Left lobe of liver (tissue), 2 donors: ENCODE measurements at places on chromosomes 7 and 10.

- DNase-seq = no peak
These were observed 80.1 kb upstream of the RPA3 start for GRCh38 chr7:7798510-7798909.

DNA sequence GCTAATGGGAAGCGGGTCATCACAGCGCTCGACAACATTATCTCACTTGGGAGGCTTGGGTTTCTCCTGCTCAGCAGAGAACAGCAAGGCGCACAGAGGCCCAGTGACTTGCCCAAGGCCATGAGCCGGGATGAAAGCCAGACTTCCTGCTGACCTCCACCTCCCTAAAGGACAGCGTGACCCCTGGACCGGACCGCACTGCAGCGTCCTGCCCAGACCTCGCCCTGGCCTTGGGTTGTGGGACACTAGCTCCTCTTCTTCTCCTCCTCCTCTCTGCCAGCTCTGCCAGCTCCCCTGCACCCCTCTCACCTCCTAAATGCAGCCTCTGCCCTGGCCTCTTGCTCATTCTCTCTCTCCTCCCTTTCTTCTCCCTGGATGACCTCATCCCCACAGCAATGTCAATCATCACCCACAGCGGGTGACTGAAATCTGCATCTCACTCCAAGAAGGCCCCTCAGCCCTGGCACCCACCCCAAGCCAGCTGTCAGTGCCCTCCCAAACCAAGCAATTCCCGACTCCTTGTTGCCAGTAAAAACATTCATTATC, 19.4 kb downstream of the SPOCK2 start:
- DNase-seq = peak; percentile 78

- DNase-seq = peak; percentile 84
These were observed at the start of gene SLC4A2 for GRCh38 chr7:151059367-151060112. SLC4A2 (plus strand) TSS chr7:151059589; CDS start chr7:151061988, 2,399 bp downstream.

- DNase-seq = no peak
These were observed 189.8 kb upstream of the PRKCQ start for GRCh38 chr10:6769704-6770417.

- DNase-seq = no peak
These were observed 135.6 kb downstream of the TMEM178B start for GRCh38 chr7:141209454-141209853.

DNA sequence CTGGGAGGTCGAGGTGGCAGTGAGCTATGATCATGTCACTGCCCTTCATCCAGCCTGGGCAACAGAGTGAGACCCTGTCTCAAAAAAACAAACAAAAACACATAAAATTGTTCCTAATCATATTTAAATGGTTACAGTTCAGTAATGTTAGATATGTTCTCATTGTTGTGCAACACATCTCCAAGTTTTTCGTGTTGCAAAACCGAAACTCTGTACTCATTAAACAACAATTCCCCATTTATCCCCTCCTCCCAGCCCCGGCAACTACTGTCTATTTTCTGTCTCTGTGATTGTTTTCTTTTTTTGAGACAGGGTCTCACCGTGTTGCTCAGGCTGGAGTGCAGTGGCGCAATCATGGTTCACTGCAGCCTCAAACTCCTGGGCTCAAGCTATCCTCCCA, 16.1 kb upstream of the PRXL2A start:
- DNase-seq = no peak

DNA sequence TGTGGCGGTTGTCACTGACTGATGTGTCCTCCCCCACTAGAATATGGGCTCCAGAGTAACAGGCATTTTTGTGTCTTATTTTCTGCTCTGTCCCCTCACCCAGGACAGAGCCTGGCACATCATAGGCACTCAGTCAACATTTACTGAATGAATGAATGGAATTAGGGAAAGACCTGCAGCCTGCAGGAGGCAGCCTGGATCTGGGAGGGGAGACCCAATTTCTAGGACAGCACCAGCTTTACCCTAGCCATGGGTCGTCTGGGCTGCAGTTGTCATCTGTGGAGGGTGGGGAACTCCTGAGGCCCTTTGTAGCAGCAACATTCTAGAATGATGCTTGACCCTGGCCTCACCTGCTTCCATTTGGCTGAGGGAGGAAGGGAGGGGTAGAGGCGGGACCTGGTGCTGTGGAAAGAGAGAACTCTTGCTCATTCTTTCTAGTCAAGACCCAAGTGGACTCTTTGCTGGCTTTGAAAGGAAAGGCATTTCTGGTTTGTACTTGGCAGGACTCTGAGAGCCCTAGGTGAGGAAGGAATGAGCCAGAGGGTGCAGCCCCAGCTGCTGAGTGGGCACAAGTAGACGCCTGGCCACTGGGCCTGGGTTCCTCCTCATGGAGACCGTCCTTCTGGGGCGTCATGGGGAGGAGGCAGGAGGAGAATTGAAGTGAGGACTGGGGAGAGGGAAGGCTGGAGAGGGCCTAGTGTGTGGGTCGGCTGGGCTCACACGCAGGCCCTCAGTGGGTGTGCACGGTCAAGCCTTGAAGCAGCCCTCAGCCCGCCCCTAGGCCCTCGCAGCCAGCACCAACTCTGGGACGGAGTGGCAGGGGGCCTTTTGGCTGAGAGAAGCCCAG, 8.9 kb downstream of the FGF8 start:
- DNase-seq = no peak

DNA sequence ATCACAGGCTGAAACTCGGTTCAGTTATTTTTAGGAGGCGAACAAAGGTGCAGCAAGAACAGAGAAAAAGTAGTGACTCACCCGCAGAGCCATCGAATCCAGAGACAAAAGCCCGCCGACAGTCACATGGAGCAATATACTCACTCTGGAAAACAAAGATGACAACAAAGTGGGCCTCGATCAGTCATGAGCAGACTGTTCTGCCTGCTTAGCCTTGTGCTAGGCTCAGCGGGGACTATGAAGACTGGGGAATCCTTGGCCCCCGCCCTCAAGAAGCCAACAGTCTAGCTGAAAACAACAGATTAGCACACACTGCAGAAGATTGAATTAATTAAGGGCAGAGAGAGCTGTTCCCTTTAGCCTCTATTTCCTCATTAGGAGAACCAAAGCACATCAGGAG, 30.4 kb downstream of the XPNPEP1 start:
- DNase-seq = no peak

DNA sequence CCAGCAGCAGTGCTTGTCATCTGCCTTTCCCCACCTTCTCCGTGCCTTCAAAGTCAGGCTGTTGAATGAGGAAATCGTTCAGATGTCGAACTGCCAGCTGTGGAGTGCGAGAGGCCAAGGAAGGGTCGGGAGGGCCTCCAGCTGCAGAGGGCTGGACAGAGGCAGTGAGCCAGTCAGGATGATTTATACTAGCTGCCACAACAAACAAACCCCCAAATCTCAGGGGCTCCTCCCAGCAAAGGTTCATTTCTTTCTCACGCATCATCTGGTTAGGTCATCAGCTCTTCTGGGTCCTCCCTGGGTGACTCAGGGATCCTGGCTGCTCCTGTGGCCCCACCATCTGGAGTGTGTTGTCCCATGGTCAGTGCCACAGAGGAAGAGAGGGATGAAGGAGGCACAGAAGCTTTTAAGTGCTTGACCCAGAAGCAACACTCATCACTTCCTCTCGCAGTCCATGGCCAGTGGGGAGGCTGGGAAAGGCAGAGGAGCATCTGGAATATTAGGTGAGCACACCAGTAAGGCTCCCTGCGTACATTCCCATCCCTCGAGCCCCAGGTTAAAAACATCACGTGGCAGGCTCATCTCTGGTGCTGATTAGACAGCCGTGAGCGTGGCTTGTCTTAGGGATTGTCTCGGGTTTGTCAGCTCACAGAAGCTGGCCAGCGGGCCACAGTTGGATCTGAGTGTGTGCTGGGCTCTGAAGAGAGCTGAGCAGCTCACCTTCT, 140.7 kb downstream of the RGS10 start:
- no peak for DNase-seq

DNA sequence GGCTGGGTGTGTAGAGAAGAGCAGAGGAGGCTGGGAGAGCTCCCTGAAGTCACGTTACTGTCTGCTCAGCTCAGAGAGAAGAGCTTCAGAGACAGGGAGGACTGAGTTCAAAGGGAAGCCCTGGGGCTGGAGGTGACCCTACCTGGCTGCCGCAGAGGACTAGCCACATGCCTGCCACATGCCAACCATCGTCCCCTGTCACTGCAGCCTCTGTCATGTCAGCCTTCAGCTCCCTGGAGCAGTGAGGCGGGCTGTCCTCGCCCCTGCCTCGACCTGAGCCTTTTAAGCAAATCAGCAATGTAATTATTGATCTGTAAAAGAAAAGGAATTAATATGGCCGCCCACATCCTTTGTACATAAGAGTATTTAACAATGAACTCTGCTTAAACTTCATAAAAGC, 89.3 kb upstream of the RET start:
- DNase-seq = no peak

DNA sequence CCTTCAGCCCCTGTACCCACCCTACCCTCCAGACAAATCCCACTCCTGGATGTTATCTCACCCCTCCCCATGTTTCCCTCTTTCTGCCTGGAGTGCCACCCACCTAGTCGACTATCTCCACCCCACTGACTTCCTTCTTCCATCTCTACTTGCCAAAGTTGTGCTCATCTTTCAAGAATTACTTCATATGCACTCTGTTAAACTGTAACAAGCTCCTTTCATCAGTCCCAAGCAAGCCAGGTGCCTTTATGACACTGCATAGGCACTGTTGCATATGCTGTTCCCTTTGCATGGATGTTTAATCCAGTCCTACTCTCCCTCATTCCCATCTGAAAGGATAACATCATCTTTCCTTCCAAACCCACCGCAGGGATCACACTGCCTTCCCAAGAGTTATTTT, 8.9 kb upstream of the CDK1 start:
- no peak for DNase-seq

DNA sequence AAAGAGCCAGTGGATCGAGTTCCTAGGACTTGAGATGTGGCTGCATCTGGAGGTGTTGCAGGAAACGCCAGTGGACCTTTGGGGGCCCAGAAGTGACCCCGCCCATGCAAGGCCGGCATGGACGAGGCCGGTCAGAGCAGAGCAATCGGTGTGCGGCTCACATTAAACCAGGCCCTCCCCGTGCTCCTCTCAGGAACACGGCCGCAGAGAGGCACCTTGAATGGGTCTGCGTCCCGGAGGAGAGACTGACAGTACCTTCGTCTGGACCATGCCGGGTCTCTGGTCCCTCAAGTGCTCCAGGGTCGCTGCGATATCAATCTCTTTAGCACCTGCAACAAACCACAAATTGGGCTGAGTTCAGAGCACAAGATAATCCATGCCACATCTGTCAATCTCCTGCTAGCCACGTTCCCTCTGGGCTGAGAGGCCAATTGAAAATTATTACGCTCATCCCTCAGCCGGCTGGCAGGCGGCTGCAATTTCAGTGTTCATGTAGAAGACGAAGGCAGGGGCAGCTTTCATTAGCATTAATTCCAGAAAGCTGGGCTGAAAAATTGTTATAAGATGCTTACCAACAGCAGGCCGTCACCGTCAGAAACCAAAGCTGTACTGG, 212.0 kb downstream of the DNAJB6 start:
- DNase-seq = no peak

DNA sequence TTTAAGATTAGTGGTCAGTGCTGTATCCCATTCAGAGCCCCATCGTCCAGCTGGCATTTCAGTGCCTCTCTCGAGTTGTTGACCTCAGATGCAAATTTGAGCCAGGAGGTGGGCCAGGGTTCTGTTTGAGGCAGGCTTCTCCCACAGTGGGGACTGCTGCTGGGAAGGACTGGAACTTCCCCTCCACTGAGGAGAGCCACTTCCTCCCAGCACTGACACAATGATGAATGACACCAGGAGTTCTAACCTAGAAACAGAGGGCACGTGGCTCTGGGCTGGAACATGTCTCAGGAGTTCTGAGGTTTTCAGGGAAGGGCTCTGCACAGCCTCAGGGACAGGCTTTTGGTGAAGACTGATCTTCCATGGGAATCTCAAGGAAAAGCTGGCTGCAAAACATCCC, 18.3 kb upstream of the BTBD16 start:
- peak; percentile 31 for DNase-seq

DNA sequence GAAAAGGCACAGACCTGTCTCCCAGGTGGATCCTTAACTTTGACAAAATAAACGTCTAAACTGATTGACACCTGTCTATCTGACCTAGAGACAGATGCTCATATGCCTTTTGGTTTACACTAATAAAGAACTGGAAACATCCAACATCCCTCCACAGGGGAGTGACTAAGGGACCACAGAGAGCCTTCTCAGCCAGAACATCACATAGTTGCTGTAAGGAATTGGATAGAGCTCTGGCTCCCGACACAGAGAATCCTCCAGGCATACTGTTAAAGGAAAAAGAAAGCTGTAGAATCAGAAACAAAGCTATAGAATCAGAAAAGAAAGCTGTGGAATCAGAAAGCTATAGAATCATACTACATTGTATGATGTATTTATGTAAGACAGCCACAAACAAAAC, 258.8 kb downstream of the STK31 start:
- DNase-seq = no peak

- DNase-seq = no peak
These were observed 75.2 kb upstream of the LAMB4 start for GRCh38 chr7:108205311-108205710.

DNA sequence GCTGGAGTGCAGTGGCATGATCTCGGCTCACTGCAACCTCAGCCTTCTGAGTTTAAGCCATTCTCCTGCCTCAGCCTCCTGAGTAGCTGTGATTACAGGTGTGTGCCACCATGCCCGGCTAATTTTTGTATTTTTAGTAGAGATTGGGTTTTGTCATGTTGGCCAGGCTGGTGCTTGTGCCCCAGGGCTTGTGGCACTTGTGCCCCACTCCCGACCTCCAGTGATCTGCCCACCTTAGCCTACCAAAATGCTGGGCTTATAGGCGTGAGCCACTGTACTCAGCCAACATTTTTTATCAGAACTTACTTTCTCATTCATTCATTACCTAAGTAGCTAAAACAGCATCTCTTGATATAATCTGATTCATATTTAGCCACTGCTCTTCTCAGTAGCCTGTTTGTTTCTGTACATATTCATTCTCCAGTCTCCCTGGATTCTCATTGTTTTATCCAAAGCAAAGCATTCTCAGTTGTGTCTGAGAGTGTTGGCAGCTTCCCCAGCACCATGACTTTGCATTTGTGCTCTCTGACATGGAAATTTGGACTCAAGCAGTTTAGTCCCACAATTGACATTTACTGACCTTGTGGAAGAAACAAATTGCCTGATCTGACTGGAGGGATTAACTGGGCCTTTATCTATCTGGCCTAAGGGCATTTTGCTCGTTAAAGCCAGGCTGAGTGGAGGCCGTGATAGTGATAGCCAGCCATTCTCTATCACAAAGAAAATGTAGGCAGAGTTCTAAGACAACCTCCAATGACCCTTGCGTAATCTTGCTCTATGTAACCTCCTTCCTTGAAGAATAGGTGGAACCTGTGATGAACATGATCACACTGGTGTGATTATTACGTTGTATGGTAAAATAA, 44.9 kb downstream of the AKR1B15 start:
- peak; percentile 84 for DNase-seq

GRCh38 chr10:35092851-35093250, 2.7 kb upstream of the CUL2 start:
- DNase-seq = no peak

DNA sequence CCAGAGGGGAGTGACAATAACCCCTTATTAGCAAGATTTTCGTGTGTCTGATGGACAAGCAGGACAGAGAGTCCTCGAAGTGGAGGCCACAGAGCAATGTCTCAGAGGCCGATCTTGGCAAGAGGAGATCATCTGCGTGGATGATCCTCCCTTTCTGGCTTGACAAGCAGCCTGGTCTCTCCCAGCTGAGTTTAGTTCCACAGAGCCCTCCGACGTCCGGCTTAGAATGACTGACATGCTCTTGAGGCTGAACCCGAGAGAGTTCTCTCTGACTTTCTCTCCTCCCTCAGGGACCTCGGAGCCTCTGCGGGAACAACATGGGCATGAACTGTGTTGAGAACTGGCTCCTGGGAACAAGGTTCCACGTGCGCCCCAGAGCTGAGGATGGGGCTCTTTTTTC, 180.7 kb upstream of the PFKP start:
- DNase-seq = no peak

- no peak for DNase-seq
These were observed 43.7 kb downstream of the CPXM2 start for GRCh38 chr10:123847686-123848432.

GRCh38 chr10:17787087-17787961, 21.8 kb upstream of the MRC1 start:
- no peak for DNase-seq
